HT-29 (cell line): ENCODE measurements at places on chromosomes 4 and X. TPM values are rescaled to one million over a fixed set of nuclear protein-coding genes. Genes with fewer than 3 reads are reported as not detected.

DNA sequence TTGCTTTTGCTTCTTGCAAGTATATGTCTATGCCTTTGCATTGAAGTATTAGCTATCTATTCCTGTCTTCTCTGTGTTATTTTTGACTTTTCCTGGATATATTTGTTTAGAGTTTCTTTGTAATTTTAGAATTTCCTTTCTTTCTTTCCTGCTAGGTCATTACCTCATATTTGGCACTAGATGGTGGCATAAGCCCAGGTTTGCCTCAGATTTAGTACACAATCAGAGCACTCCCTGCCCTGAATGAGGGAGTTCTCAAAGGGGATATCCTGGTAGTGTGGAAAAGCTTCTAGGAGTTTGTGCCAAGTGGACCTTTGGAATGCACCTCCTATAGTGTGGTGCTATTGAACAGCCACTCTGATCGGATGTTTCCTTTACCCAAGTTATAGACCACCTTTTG is 181.6 kb downstream of the UGT8 start:
- DNase-seq = peak; percentile 57

DNA sequence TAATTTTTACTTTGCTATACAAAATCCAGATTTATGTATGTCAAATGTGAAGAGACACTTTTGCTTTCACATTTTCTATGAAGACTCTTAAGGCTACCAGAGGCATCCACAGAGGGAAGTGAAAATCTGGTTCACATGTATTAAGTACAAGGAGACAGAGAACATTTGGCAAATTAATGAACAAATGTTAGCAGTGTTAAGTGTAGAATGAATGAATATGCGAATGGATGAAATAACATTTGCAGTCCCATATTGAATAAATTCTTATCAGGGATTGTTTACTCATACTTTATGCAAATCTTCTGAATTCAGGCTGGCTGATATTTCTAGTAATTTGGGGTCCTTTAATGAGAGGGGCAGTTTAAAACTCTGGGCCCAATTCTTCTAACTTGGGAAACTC is 159.9 kb downstream of the LDB2 start:
- DNase-seq = no peak

DNA sequence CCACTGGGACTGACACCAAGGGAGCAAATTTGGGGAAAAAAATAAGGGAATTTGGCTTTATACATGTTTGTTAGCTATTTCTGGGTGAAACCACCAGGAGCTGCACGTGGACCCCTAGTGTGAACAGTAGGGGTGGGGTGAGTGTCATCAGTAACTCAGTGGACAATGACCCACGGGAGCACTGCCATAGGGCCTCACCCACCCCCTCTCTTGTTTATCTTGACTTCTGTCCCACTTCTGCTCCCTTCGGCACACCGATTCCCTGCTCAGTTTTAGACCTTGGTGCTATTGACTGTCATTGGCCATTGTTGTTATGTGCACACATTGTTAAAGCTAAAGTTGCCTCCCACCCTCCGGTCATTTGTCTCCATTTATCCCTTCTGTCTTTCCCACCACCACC is 9.0 kb downstream of the ACOX3 start:
- no peak for DNase-seq

DNA sequence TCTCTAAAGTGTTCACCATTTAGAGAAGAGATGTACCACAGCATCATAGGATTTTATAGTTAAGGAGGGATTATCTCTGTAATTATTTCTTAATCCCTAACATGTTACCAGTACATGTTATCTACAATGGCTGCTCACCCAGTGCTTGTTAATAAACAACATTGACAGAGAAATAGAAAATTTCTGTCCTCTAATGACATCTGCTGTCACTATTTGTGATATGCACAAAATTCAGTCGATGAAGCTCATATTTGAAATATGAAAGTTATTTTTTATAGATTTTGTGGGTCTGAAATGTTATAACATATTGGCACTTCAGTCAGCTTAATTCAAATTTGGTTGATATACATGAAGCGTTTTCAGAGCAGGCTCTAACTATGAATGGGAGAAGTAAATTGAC is 48.8 kb upstream of the GRXCR1 start:
- no peak for DNase-seq

GRCh38 chr4:126860308-126860707 is 772.4 kb upstream of the INTU start:
- no peak for DNase-seq

- DNase-seq = no peak
Measured at GRCh38 chrX:3990569-3990968, 277.1 kb upstream of the PRKX start.

- no peak for DNase-seq
Measured at GRCh38 chr4:53043891-53044650, 182.0 kb downstream of the RASL11B start.

- DNase-seq = no peak
Measured at GRCh38 chrX:72027914-72028307, 103.8 kb downstream of the RTL5 start.

GRCh38 chr4:16034010-16034748 is 49.6 kb downstream of the PROM1 start:
- DNase-seq = peak; percentile 52

The TMSB15C gene
- not detected in 2 replicates for total RNA-seq

The CYTL1 gene
- total RNA-seq = not detected in 2 replicates

The USP51 gene
- total RNA-seq = not detected in 2 replicates

The SMPX gene
- total RNA-seq = not detected in 2 replicates

The ITIH6 gene
- total RNA-seq = 0.20 TPM in 1 of 2 replicates, not detected in the other

The BCOR gene
- 23.3 and 25.5 TPM in 2 replicates for total RNA-seq

The PGAM4 gene
- total RNA-seq = not detected in 2 replicates

The ZNF330 gene
- 18.1 and 18.7 TPM in 2 replicates for total RNA-seq
